ENCODE measurements at places on chromosomes 12 and 14. TPM values are rescaled to one million over a fixed set of nuclear protein-coding genes. Genes with fewer than 3 reads are reported as not detected.

GRCh38 chr12:38907201-38907923 is 2.0 kb upstream of the CPNE8 start:
- no peak for DNase-seq
- no peaks in the 10 kb centered on the region for H3K36me3 ChIP-seq
- H3K27me3 ChIP-seq = no peaks in the 10 kb centered on the region
- H3K4me3 ChIP-seq = peak overlapping the region; percentile 76

DNA sequence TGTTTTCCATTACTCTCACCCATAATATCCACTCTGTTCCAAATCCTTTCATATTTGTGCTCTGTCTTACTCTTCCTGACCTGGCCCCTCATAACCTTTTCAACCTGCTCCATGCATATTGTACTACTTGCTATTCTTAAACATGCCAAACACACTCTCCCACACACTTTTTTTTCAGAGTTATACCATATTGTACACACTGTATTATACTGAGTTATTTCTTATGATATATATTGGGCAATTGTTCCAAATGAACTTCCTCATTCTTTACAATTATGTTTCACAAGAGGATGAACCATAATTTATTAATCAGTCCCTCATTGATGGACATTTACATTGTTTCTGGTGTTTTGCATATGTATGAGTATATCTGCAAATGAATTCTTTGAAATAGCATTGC is 18.5 kb downstream of the ATL1 start:
- no peaks in the 10 kb centered on the region for H3K36me3 ChIP-seq
- no peak overlapping the region for H3K4me3 ChIP-seq
- DNase-seq = no peak
- H3K27ac ChIP-seq = no peak overlapping the region
- no peaks in the 10 kb centered on the region for H3K4me1 ChIP-seq

DNA sequence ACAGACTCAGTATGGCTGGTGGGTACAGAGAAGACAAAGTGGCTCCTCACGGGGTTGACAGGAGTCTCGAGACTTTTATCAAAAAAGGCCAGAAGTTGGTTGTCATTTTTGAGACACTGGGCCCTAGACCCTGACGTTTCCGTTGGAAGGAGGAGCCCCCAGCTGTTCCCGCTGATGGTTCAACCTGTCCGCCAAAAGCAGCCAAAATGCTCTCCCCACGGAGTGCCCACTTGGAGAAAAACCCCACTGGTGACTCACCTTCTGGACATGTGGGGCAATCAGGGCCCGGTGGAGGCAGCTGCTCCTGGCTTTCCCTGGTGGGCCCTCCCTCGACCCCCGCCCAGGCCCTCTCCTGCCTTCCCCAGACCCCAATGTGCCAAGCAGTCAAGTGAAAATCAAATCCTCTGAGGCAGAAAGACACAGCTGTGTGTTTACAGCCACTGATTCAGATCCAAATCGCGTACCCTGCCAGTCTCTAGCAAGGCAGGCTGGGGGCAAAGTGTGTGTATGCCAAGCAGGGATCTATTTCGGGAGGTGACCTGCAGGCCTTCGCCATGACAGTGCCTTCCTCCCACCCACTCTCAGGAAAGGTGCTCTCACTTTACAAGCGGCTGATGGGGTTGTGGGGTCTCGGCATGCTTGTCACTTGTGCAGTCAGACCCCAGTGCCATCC is 347.4 kb downstream of the DPF3 start:
- DNase-seq = peak; percentile 68
- H3K36me3 ChIP-seq = no peaks in the 10 kb centered on the region
- no peak overlapping the region for H3K27ac ChIP-seq
- H3K4me1 ChIP-seq = peaks cover 29% of the 10 kb centered on the region

DNA sequence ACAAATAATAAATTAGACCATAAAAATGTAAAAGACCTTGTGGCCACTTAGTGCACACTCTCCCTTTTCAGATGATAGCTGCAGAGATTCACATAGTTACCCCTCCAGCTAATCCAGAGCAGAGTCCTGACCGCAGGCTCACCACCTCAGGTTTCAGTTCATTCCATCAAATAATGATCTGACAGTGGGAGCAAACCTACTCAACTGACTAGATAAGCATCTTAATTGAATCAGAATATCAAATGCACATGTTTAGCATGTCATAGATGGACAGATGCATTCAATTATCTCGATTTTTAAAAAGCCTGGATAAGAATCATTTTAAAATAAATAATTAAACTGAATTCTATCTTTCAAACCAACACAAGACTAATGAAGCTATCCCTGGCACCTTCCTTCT is 242.3 kb upstream of the PDZRN4 start:
- H3K27ac ChIP-seq = no peak overlapping the region
- H3K4me1 ChIP-seq = no peaks in the 10 kb centered on the region
- no peak for DNase-seq
- H3K36me3 ChIP-seq = no peaks in the 10 kb centered on the region

DNA sequence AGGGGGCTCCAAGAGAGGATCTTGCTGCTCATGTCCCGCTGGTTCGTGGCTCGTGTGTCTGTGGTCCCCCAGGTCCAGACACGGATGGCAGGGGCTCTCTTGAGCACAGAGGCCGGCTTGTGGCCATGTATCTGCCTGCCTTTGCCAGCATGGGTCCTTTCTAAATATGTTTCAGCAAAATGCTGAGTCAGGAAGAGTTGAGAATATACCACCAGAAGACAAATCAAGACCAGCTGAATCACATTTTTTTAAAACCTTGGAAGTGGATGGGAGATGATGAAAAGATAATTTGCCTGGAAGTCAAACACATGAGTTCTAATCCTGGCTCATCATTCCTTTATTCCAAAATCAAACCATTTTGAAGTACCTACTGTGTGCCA is 58.0 kb downstream of the NUAK1 start:
- peaks cover 4% of the 10 kb centered on the region for H3K36me3 ChIP-seq
- H3K4me1 ChIP-seq = peaks cover 26% of the 10 kb centered on the region
- DNase-seq = no peak
- H3K4me3 ChIP-seq = no peak overlapping the region
- peak overlapping the region; percentile 77 for H3K27ac ChIP-seq

GRCh38 chr12:80299219-80299618 is 144.8 kb upstream of the PTPRQ start:
- no peak for DNase-seq
- no peak overlapping the region for H3K4me3 ChIP-seq
- no peak overlapping the region for H3K27ac ChIP-seq

The MFAP5 gene
- 79.8 TPM for total RNA-seq

Measured in spinal cord (tissue), 10 donors.